Fibroblast of lung (primary cell): ENCODE measurements at places on chromosomes 5 and 9.

DNA sequence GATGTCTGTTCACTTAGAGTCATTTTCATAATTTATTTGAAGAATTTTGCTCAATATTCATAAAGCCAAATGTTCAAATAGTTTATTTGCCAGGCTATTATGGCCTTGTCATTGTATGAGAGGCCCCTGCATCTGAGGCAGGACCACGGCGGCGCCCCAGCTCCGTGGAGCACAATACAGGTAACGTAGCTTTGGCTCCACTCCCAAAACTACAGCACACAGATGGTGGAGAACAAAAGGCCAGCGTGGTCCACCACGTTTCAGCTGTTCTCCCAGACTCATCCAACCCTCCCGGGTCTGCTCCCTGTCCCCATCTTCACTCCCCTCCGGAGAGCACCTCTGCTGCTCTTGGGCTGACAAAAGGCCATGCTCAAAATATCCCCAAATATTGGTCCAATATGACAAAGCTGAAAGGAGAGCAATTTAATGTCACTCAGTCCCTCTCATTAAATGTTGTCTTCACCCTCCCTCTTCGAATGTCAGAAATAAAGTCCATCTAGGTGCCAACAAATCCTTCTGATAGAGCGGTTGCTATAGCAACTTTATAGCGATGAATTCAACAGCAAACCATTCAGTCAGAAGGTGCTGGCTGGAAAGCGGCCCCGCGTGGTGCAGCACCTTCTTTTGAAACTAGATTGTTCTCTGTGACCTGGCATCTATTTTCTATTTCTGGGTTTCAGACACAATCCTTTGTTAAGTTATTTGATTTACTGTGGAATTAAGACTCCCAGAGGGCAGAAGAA, 504.3 kb downstream of the ARHGEF28 start:
- no peak for DNase-seq

- no peak for DNase-seq
These were observed 1.4 kb downstream of the PBX3 start for GRCh38 chr9:125748446-125749099.

DNA sequence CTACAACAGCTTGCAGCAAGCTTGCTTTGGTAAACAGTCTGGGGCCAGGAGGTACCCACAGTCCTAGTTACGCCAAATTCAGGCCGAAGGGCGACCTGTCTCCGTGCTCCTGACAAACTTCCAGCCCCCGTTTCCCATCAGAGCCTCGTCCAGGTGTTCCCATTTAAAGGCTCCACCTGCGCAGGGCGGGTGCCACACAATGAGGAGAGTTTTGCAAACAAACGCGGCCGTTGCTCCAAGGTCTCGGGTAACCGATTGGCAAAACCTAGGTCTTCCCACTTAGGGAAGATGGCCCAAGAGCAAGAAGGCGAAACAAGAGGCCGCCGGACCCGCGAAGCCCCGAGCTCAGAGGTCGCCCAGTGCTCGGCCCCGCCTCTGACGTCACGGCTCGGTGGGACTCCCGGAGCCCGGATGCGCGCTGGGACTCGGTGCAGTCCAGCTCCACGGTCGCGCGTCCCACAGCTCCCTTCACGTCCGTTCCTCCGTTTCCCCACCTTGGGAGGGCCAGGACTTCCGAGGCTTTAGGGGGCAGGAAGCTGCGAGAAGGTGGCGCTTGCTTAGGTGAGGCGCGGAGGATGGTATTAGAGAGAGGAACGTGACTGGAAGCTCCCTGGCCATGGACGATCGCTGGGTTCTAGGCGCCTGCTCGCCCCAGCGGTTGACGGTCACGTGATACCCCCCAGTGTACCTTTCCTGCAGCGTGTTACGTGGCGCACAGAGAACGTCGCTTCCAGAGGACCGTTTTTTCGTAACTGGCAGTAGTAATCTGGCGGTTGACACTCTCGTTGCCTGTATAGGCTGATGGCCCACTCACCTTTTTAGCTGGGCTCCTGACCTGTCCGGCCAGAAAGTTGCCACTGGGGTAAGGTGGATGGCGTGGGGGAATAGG, 41.8 kb upstream of the KDM4C start:
- peak; percentile 28 for DNase-seq

DNA sequence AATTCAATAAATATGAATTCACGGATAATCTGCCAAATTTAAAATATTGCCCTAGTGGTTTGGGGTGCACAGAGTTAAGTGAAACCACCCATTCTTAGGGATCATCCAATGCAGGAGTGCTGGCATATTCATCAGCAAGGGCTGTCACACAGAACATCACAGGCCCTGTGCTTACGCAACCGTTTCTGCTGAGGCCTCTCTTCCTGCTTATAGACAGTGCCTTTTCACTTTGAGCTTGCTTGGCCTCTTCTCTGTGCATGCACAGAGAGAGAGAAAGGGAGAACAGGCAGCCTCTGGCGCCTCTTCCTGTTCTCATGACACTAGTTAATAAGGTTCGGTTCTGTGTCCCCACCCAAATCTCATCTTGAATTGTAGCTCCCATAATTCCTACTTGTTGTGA, 366.3 kb downstream of the ICE1 start:
- DNase-seq, result no peak

- peak; percentile 92 for DNase-seq
These were observed 7.3 kb downstream of the CDC14B start for GRCh38 chr9:96612105-96612965.

DNA sequence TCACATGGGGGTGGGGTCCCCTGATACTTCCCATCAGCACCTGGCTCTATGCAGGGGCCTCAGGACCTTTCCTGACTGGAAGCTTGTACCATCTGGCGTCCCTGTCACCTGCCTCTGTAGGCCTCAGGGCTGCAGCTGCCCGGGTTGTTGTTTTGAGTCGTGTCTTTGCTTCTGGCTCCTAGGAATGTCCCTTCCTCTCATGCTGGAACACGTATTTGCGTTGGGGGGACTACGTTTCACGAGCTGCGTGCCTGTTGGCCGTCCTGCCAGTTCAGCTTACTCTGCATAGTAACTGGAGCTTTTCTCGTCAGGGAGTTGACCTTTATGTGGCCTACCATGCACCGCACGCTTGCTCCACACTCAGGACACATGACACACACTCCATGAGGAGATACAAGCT, 54.9 kb upstream of the IRX4 start:
- no peak for DNase-seq

DNA sequence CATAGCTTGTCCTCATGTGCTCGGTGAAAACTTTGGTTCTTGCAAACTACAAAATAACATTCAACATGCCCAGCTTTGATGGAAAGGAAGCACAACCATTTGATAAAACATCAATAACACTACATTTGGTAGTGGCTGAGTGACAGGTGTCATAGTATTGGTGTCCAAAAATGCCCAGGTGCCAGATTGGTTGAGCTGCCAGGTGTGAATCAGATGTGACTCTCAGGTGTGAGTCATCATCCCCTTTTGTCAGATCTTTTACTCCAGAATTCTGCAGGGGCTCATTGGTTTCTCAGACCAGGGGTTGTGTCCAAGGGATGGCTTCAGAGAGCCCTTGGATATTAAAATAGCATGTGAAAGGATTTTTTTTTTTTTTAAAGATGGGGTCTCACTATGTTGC, 22.5 kb upstream of the POMT1 start:
- DNase-seq, result no peak

DNA sequence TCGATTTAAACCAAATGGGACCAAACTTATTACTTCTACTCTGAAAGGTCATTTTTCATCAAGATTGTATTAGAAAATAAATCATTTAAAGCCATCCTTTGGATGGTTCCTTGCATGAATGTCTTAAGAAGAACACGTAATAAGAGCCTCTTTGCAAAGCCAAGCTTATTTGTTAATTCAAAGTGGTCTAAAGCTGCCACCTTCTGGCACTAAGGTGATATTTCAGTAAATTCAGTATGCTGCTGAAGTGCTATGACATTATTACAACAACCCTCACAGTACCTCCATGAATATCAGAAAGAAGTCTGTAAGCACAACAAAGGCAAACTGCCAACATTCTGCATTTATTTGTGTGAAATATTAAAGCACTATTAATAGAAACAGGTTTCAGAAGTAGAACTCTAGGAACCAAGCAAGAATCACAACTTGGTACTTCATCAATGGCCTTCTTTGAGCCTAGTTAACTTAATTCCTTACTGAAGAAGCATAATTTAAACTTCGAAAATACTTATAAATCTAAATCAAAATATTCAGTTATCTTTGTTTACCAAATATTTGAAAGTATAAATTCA, 53.1 kb upstream of the TYRP1 start:
- peak; percentile 58 for DNase-seq

DNA sequence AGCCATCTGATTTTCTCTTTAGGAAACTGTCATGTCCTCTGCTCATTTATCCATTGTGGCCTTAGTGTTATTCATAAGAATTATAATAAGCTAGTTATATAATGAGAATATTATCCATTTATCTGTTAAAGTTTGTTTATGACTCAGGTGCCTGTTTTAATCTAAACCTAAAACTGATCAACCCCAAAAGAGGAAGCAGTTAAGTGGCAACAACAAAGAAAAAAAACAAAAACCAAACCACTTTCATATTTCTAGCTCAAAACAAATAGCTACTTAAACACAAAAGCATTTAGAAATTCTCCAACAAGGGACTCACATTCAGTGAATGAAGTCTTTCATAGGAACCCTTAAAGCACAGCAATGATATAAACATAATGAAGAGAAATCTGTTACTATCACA, 116.4 kb downstream of the APBA1 start:
- DNase-seq, result no peak

DNA sequence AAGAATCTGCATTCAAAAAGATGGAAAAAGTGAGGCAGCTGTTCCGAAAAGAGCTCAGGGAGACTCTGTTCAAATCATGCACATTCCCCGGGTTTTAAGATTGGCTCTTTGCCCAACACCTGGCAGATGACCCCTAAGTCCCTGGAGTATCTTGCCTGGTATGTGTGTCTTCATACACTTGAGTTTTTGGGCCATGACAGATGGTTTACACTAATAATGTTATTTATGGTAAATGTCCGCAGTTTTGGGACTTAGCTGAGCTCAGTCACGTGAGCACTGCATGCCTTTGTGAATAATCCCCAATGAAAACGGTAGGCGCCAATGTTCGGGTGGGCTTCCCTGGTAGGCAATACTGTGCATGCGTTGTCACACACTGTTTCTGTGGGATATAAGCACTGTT, 316.1 kb downstream of the PRDM9 start:
- no peak for DNase-seq

GRCh38 chr9:133115604-133116345, 5.3 kb downstream of the RALGDS start:
- peak; percentile 81 for DNase-seq

DNA sequence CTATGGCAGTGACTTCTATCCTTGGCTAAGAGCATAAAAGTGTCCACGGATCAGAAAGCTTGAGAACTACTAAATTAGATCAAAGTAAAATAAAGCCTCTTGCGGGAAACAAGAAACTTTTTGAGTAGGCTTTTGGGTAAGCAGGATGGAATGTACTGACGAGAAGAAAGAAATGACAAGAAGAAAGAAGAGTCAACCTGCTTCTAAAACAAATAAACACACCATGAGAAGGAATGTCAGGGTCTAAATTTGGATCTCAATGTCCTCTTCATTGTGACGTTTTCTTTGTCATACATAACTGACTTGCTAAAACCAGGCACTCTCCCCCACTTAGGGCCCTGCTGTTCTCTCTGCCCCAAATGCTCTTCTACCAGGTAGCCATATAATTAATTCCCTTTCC, 290.1 kb upstream of the PTGER4 start:
- DNase-seq, result no peak

DNA sequence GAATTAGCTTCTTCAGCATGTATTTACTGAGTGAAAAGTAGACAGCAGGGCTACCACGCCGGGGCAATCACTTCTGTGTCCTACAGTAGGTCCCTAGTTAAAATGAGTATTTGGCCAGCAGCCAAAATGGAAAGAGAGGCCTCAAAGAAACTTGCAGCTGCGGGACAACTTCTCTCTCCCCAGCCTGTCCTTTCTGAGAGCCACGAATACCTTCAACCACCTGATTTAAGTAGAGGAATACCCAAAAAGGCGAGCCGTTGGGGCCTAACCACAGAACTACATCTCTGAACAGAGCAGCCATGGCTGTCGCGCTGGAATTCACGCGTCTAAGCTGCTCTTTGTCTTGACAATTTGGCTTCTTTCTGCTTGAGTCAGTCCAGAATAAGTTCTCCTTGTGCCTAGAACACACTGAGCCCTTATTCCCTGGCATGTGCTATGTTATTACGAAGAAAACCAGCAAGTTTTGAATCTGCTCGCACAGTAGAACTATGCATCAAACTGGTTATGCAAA, 43.8 kb upstream of the GOLPH3 start:
- DNase-seq, result peak; percentile 36

DNA sequence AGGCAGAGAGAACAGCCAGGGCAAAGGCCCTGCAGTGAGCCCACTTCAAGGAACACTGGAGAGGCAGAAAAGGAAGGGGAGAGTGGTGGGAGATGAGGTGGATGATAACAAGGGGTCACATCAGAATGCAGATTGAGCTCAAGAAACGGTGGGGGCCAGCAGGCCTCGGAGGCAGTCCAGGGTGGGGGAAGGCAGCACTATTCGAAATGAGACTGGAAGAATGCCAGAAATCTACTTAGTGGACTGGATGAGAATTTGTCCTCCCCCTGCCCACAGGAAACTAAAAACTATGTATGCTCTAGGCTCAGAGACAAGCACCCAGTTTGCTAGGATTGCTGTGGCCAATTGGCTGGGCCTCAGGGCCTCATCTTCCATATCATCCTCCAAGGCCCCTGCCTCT, 148.7 kb downstream of the ADAMTS12 start:
- no peak for DNase-seq

- no peak for DNase-seq
These were observed 263.9 kb upstream of the TRPC7 start for GRCh38 chr5:136629125-136629792.

DNA sequence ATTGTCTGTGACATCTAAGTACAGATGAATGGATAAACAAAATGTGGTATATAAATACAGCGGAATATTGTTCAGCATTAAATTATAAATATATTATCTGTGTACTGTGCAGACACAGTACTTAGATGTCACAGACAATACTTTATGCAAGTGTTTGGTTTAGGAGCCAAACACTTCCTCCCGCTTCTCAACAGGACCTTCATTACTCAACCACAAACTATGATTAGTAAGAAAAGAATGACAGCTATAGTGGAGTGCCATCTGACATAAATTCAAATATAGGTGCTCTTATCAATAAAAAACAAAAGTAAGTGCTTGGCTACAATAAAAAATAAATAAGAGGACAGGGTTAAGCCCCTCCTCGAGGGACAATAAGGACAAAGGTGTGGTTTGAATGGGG, 38.9 kb upstream of the STX17 start:
- DNase-seq, result peak; percentile 1

GRCh38 chr9:17339156-17339555, 204.3 kb downstream of the CNTLN start:
- DNase-seq, result no peak

DNA sequence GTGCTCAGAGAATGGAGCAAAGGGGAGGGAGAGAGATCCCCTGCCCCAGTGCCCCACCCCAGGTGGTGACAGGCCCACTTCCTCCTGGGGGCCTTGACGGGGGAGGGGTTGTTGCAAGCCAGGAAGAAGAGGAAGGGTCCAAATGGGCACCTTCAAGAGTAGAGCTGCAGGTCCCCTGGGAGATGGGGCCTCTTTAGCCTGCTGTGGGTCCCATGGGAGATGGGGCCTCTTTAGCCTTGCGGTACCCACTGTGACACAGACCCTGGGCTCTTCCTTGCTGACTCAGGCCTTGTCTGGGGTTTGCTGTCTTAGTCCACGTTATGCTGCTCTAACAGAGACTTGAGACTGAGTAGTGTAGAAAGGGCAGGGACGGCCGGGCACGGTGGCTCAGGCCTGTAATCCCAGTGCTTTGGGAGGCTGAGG, 9.6 kb upstream of the TOR4A start:
- DNase-seq, result no peak

GRCh38 chr9:99027443-99027842, 77.5 kb upstream of the TGFBR1 start:
- no peak for DNase-seq
